Glutamatergic neuron (in vitro differentiated cells): ENCODE measurements at places on chromosomes 5 and 9. TPM values are rescaled to one million over a fixed set of nuclear protein-coding genes. Genes with fewer than 3 reads are reported as not detected.

- DNase-seq = no peak
These were observed 30.3 kb upstream of the DENND4C start for GRCh38 chr9:19200229-19200628.

DNA sequence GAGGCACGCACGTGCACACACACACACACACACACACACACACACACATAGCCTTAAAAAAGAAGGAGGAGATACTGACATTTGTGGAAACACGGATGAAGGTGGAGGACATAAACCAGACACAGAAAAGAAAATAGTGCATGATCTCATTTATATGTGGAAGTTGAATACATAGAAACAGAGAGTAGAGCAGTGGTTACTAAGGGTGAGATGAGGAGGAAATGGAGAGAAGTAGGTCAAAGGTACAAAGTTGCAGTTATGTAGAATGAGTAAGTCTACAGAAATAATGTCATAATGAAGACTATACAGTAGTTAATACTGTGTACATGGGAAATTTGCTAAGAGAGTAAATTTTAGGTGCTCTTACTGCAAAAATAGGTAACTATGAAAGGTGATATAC, 412.2 kb upstream of the CDH9 start:
- no peak for DNase-seq

DNA sequence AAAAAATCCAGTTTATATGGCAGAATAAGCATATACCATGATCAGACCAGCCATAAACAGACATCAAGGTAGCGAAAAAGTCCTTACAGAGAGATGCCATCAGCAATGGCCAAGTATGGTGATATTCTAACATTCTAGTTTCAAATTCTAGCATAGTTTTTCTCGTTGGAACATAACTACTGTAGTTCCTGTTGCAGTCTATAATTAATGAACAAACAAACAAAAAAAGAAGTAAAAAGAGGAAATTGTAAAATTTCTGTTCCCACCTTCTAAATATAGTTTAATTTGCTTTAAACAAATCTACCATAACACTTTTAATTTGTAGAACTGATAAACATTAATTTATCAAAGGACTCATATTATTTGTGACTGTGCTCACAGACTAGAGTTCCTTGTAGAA, 9.9 kb upstream of the CD180 start:
- no peak for DNase-seq

- DNase-seq = no peak
These were observed 45.1 kb upstream of the DAB2 start for GRCh38 chr5:39469777-39470415.

DNA sequence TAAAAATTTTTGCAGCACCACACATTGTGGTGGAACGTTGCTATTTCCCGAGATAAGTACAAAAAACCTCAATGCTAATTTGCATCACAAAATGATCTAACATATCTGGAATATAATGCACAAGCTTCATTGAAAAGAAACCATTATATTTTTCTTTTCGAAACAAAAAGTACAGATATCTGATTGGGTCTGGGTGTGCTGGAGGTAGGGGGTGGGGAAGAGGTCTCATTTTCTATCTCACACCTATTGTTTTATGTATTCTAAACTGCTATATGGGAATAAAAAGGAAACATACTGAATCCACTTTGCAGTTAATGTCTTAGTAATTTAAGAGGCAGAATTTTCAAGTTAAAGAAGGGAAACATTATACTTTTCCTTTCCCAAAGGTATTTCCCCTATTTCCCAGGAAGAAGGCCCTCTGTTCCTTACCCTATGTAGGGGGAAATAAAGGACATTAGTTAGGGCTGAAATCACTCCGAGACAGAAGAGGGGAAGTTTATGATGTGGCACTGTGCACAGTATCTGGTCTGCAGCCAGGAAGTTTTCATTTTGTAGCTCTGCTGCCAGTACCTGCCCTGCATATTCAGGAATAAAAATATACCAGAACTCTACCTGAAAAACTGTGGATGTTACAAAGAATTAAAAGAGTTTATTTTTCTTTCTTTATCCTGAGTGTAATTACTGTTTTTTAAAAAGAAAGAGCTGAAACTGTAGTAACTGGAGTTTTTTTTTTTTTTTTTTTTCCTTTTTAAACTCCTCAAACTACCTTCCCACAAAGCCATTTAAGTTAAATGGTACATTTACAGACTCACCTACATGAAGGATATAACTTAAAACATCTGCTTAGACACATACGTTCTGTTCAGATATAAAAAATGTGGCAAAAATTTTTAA, 7.4 kb downstream of the MEF2C start:
- DNase-seq = no peak

- no peak for DNase-seq
These were observed 96.4 kb upstream of the VLDLR start for GRCh38 chr9:2525147-2525546.

- DNase-seq = no peak
These were observed 1938.7 kb upstream of the NUDT12 start for GRCh38 chr5:105501315-105501714.

DNA sequence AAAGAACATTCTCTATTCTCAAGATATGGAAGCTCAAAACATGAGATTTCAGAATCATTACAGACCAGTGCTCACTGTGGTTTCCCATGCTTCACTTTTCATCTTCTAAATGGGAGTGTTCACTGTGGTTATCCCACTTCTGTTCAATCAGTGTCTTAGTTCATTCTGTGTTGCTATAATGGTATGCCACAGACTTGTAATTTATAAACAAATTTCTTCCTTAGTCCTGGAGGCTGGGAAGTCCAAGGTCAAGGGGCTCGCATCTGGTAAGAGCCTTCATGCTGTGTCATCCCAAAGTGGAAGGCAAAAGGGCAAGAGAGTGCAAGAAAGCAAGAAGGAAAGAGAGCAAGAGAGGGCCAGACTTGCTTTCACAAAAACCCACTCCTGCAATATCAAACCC, 146.3 kb downstream of the TTC39B start:
- no peak for DNase-seq

GRCh38 chr9:104914466-104914865, 13.5 kb downstream of the ABCA1 start:
- no peak for DNase-seq

BARHL1 gene
- not detected for total RNA-seq

ROPN1L gene
- not detected for total RNA-seq

KIF12 gene
- 0.93 TPM for total RNA-seq

ANKRD55 gene
- not detected for total RNA-seq

CFAP77 gene
- total RNA-seq = not detected

LEAP2 gene
- total RNA-seq = 2.5 TPM

MARCHF3 gene
- total RNA-seq = 5.7 TPM
